ENCODE measurements at places on chromosomes 6 and 20. TPM values are rescaled to one million over a fixed set of nuclear protein-coding genes. Genes with fewer than 3 reads are reported as not detected.

GRCh38 chr6:111148110-111148509 lies 60.8 kb downstream of the SLC16A10 start:
- DNase-seq: no peak

DNA sequence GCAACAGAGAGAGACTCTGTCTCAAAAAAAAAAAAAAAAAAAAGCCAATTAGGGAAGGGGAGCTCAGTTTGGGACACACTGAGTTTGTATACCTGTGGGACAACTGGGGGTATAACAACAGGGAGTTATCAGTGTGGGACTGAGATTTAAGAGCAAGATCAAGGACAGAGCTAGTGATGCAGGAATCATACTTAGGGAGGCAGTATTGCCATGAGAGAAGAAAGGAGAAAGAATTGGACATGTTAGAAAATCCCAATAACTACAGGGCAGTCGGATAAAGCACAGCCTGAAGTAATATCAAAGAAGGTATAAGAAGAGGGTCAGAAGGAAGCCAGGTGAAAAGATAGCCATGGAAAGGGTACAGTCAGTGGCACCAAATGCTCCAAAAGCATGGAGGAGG lies 121.2 kb downstream of the PTPRT start:
- no peak for DNase-seq

DNA sequence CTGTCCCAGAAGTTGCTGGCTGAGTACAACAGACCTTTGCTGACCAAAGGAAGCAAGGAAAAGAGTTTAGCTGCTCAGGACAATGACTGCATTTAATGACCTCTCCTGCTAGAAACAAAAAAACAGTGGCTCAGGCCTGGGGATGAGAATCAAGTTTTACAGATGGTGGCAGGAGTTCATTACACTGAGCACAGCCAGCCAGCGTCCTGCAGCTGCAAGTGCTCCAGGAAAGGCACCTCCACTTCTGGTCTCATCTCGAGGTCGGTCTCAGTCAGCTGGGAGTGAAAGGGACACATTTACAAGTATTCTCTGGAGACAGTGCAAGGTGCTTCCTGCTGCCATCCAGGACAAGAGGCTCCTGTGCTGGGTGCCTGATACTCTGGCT lies 362.7 kb downstream of the THBS2 start:
- DNase-seq: no peak

DNA sequence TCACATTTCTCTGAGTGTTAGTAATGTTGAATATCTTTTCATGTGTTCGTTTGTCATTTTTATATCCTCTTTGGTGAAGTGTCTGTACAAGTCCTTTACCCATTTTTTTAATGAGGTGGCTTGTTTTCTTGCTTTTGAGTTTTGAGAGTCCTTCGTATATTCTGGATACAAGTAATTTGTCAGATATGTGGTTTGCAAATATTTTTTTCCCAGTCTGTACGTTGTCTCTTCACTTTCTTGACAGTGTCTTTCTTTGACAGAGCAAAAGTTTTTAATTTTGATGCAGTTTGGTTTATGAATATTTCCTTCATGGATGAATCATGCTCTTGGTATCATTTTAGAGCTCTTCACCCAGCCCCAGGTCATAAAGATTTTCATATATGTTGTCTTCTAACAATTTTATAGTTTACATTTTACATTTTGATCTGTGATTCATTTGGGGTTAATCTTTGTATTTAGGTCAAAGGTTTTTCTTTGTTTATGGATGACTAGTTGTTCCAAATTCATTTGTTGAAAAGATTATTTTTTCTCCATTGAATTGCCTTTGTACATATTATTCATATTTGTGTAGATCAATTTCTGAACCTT lies 152.5 kb downstream of the MRPL14 start:
- no peak for DNase-seq

GRCh38 chr6:27518881-27519795 lies 46.2 kb upstream of the ZNF184 start:
- peak; percentile 79 for DNase-seq

DNA sequence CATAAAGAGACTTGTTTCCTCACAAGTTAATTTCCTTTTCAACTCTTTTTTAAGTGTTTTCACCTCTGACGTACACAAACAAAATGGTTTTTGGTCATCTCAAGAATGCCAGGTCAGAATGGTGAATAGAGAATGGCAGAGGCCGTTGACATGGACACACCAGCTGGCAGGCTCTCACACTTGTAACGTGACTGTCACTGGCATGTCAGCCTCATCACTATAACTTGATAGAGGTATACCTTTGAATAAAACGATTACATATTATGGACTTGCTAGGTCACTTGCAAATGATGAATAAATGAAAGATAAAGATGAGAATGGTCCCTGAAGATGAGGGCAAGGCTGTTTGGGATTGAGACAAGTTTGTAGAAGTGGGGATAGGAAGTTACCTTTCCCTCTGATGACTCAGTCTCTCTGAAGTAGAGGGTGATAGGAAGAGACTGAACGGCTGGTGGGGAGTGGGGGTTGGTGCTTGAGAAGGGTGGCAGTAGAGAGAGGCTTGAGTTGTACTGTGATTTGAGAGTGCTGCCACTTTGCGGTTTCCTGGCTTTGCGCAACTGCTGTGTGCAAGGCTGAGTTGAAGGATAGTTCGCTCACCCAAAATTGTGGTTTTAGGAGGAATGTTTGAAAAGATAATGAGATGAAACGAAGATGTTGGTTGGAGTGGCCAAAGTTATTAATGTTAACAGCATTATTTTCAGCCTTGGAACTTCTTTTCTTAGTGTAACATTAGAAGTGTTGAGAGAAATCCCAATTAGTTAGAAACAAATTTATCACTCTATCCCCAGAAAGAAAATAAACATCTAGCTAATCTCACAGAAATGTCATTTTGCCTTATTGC lies 30.3 kb downstream of the TBPL1 start:
- DNase-seq: no peak

- DNase-seq: no peak
These were observed 619 bp downstream of the DAAM2 start for GRCh38 chr6:39792540-39793450.

DNA sequence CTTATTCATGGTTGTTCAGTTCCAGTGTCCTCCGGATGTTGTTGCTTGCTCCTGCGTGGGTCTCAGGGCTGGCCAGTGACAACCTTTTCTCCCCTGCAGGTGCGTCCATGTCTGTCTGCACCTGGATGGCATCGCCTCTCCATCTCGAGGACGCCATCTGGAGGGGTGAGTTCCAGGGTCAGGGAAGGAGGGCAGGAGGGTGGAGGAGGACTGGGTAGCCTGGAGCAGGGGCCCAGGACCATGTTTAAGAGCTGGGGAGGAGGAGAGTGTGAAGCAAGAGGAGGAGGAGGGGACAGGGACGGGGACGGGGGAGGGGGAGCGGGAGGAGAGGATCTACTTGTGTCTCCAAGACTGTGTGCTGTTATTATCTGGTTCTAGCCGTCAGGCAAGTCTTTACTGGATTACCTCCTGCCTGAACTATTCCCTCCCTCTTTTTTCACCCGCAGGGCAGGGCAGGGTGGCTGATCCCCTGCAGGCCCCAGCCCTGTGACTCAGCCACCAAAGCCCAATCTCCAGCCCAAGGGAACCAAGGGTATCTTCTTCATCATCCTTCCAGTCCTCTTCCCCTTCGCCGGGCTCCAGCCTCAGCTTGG lies 32.2 kb upstream of the TULP1 start:
- no peak for DNase-seq

Gene PHACTR3
- not detected for polyA plus RNA-seq

DNA sequence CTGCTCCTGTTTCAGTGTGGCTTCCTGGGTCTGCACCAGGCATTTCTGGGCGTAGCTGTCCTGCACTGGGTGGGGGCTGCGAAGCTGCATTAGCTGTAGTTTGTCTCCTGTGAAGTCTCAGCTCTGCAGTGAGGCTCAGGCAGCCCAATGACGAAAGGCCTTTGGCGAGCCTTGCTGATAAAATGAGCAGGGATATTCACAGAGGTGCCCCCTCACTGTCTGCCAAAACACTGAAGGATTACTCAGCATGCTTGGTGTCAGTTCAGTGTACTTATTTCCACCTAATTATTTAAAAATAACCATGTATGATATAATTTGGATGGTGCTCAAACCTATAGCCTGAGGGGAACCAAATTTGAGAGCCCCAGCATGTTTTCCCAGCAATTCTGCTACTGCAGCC lies 73.5 kb downstream of the ECT2L start:
- DNase-seq: no peak

DNA sequence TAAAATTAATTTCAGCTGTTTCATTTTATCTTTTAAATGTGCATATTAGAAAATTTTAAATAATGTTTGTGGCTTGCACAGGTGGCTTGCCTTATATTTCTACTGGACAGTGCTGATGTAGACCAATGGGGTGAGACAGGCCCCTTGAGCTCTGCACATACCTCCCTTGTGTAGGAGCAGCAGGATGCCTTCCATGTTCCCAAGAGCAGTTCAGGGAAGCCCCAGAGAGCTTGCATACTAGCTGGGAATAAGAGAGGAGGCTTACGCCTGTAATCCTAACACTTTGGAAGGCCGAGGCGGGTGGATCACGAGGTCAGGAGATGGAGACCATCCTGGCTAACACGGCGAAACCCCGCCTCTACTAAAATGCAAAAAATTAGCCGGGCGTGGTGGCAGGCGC lies 61.4 kb downstream of the RFPL4B start:
- DNase-seq: no peak

DNA sequence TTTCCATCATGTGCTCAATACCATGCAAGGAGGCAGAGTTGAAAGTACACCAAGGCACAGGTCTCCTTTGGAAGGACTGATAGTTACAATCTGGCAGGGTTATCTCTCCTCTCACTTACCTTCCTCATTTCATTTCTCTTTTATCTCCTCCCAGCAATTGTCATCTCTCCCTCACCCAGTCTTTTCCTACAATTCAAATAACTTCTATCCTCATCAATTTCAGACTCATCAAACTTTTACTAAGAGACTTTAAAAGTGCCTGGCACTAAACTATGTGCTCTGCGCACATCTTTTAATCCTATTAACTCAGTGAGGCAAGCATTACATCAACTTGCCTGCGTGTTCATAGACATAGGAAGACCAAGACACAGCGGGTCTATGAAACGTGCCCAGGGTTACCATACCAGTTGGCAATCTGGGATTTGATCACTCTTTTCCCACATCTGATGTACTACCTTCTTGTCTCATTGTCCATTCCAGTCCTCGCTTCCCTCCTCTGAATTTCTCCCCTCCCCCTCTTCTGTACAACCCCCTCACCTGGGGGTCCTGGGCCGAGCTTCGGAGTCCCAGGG lies 1.2 kb downstream of the VARS1 start:
- no peak for DNase-seq

Gene OR12D3
- polyA plus RNA-seq: not detected

Gene TENT5A
- polyA plus RNA-seq: 10.0 TPM

Gene BCAS4
- polyA plus RNA-seq: 37.7 TPM

Gene KCNQ5
- polyA plus RNA-seq: 0.52 TPM

Gene ANKRD66
- polyA plus RNA-seq: not detected

GRCh38 chr6:62324834-62325233 lies 38.8 kb upstream of the KHDRBS2 start:
- no peak for DNase-seq

- no peak for DNase-seq
These were observed 5.1 kb downstream of the SYNCRIP start for GRCh38 chr6:85637579-85637978.

DNA sequence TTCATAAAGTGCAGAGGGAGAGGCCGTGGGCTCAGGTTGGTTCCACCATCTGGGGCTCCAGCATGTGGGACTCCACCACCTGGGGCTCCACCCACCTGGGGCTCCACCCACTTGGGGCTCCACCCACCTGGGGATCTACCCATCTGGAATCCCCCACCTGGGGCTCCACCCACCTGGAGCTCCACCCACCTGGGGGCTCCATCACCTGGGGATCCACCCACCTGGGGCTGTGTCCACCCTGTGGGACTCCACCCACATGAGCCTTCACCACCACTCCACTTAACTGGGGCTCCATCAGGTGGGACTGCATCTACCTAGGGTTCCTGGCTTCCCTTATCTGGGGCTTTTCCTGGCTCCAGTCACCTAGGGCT lies 226.0 kb upstream of the CDYL start:
- DNase-seq: no peak

- no peak for DNase-seq
These were observed 131.1 kb downstream of the PREX1 start for GRCh38 chr20:48696671-48697070.

Gene PRPH2
- polyA plus RNA-seq: 0.97 TPM

GRCh38 chr20:15789079-15789478 lies 784.2 kb downstream of the KIF16B start:
- DNase-seq: no peak

GRCh38 chr6:7260291-7261031 lies 52.5 kb downstream of the SSR1 start:
- DNase-seq: no peak

DNA sequence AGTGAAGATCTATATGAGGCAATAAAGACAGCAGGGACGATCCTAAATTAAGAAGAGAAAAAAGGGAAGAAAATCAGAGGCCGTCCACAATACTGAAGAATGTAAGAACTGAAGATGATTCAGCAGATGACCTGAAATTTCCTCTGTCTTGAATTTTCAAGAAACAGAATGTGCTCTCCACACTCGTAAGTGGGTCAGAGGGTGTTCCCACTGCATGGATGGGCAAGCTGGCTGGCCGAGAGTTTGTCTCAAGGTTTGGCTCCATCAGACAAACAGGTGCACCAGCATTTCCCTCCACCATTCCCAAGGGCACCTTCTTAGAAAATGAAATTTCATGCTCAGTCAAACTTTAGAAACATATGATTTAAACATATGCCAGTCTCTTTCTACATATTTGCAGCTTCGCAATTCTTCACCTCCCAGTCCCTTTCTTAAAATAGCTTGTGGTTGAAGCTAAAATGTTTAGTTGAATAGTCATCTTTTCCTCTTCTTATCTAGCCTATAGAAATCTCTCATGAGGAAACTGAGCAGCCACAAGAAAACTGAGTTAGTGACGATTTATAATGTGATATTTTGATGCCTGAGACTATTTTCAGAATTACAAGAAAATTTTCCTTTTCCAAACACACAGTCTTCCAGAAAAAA lies 576.4 kb downstream of the PRKN start:
- DNase-seq: no peak

Gene SNAP91
- polyA plus RNA-seq: not detected

Gene DZANK1
- polyA plus RNA-seq: 1.8 TPM

- no peak for DNase-seq
These were observed 1.8 kb downstream of the DEFB128 start for GRCh38 chr20:187733-188132.

Gene KIAA1586
- 7.4 TPM for polyA plus RNA-seq

Gene C6orf58
- not detected for polyA plus RNA-seq

- DNase-seq: peak; percentile 2
These were observed 259.1 kb upstream of the FERMT1 start for GRCh38 chr20:6381887-6382286.

Gene VARS2
- polyA plus RNA-seq: 10.3 TPM

- DNase-seq: peak; percentile 4
These were observed 4.9 kb downstream of the VSTM2L start for GRCh38 chr20:37907677-37908401.

Gene TBC1D22B
- 9.7 TPM for polyA plus RNA-seq

- no peak for DNase-seq
These were observed 16.8 kb upstream of the BICRAL start for GRCh38 chr6:42764911-42765648.

Gene HAO1
- not detected for polyA plus RNA-seq

GRCh38 chr20:51059862-51060261 lies 37.0 kb upstream of the KCNG1 start:
- DNase-seq: no peak

- DNase-seq: no peak
These were observed 131.3 kb upstream of the GMDS start for GRCh38 chr6:2376429-2377355.

Gene USP49
- polyA plus RNA-seq: 2.9 TPM

Measured in AG04450 (cell line).